Activated T-cell treated with anti-CD3 and anti-CD28 coated beads, Interleukin-2, amount 50 U/mL, for 1 hour (primary cell): ENCODE measurements at places on chromosomes 2 and 18.

DNA sequence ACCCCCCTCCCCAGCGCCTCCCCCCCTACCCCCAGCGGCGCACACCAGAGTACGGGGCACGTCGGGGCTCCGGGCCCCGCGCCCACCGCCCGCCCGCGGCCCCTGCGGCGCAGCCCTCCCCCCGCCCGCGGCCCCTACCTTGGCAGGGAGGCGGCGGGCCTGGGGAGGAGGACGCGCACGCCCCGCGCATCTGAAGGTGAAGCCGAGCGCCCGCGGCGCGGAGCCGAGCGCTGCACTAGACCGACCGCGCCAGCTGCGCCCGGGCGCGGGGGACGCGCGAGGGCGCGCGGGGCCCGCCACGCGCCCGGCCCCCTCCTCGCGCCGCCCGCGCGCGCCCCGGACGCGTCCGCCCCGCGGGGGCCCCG is at the start of gene ZNF516:
Gene ZNF516, minus strand, starts transcription at position 237 of the 365 bp plus-strand sequence. CDS start 52,188 bp downstream, outside the sequence.
- no peak for DNase-seq

DNA sequence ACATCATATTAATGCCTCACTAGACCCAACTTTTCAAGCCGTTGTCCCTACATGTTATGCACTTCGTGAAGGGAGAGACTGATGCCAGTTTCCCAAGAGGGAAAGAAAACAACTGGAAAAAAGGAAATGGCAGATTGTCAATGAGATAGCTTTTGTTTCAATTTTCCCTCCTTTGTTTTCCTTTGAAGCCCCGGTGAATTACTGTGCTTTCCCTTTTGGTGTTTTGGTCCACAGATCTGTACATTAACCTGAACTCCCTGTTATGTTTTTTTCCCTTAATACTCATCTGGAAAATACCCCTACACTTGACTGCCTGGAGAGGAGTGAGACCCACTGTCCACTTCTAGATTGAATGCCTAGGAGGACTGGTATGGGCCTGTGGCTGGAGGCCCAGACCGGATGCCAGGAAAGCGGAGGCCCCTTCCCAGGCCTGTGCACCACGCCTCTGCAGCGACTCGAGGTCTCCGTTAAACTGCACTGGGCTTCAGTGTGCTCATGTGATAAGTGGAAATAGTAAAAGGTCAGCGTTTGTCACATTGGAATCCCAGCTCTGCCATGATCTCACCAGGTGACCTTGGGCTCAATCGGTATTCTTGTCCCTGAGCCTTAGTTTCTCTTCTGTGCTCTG is 106.4 kb downstream of the GATA6 start:
- no peak for DNase-seq

DNA sequence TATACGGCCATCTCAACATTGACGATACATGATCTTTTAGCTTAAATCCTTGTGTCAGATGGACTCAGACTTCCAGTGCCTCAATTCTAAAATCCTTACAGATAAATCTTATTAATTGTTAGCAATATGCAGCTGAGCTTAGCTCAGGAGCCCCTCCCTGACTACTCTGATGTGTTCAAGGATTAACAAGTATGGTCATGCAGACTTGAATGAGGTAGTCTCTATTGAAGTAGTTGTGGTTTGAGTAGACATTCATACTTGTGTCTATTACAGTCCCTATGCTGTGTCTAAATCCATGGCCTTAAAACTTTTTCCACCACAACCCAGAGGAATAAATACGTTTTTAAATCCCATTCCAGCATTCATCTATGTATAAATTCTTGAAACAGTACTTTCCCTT is 119.5 kb downstream of the NUP35 start:
- no peak for DNase-seq

DNA sequence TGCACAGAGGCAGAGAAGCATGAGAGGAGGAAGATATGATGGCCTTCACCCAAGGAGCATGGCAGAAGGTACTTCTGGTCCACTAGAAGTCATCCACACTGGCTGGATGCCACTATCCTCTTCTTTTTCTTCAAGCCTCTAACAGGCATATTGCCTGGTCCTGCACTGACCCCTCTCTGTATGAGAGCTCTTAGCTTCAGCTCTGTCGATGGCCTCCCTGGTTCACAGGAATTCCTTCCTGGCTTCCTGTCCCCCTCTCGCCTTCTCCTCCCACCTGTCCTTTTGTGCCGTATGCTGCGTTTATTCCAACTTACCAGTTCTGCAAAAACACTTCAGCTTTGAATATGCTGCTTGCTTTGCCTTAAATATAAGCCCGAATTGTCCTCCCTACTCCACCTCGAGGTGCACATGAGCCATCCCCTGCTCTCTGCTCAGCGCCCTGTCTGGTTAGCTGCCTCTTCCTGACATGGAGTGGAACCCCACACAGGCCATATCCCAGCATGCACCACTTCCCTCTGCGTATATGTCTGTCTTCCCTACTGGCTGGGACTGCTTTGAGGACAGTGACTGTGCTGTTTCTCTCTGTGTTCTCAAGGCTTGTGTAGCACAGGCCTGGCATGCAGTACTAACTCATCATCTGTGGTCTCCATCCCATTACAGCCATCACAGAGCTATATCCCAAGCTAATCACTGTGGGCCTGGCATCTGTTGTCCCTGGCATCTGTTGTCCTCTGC is 474.9 kb downstream of the EIPR1 start:
- DNase-seq = no peak

GRCh38 chr2:239260546-239261327 is 140.1 kb downstream of the HDAC4 start:
- DNase-seq = no peak

- DNase-seq = no peak
Observed at GRCh38 chr2:127128445-127128904, 21.5 kb upstream of the BIN1 start.

- no peak for DNase-seq
Observed at GRCh38 chr2:4909346-4910009, 782.7 kb upstream of the SOX11 start.

DNA sequence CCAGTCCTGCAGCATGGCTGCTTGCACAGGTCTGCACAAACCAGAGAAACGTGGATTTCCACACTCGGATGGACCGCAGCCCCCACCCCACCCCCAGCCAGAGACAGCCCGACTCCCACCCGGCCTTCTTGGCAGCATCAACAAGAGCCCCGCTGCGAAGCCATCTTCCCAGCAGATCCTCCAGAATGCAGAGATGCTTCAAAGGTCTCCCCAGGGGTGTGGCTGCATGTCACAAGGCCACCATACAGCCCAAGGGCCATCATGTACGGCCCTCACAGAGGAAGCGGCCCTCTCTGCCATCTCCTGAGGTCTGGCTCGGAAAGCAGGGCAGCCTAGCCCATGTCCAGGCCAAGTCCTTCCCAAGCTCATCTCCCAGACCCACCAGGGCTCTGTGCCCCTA is 11.5 kb downstream of the DNMT3A start:
- DNase-seq = no peak

DNA sequence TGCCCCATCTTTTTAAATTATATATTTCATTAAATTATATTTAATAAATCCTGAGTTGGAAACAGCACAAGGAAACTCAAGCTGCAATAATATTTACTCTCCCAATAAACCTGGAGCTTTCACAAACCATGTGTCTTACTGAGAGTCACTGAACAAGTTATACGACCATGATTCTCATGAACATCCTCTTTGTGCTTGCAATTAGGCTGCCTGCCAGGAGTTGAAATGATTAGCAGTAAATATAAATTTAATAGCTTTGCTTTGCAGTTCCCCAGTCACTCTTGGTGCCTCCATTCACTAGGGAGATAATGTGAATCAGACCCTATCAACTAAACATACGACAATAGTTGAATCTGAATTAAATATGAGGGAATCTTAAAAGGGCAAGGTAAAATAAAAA is 905.1 kb downstream of the NRXN1 start:
- DNase-seq = no peak

- DNase-seq = peak; percentile 25
Observed at GRCh38 chr18:35756506-35757117, 175.1 kb downstream of the GALNT1 start.

- no peak for DNase-seq
Observed at GRCh38 chr2:120863146-120863545, 127.5 kb downstream of the GLI2 start.

DNA sequence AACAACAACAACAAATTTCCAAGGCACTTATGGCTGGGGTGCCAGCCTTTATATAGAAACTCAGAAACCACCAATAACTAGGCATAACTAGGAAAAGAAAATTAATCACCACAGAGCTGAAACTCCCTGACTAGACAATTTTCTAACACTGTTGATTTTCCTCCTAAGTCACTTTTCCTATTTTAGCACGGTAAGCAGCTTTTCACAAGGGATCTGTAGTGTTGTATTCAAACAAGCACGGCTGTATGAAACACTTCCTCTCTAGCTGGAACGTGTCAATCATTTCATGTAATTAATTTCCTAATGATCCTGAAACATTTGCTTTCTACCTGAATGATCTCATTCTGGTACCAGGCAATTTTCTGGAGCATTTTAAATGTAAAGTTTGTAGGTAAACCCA is 645.0 kb downstream of the IRS1 start:
- no peak for DNase-seq

DNA sequence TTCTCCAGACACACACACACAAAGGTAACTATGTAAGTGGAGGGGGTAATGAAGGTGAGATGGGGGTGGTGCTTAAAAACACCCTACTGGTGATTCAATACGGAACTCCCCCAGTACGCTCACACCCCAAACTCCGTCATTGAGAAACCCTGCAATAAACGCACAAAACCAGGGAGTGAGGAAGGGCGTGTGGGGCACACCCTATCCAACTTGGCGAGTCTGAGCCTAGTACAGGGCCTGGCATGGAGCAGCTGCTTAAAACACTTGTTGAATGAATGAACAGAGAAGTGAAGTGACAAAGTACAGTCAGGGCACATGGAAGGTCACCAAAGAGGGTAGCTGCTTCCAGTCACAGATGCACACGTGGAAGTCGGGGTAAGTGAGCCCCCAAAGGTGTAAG is 146.8 kb upstream of the SMAD2 start:
- DNase-seq = no peak

DNA sequence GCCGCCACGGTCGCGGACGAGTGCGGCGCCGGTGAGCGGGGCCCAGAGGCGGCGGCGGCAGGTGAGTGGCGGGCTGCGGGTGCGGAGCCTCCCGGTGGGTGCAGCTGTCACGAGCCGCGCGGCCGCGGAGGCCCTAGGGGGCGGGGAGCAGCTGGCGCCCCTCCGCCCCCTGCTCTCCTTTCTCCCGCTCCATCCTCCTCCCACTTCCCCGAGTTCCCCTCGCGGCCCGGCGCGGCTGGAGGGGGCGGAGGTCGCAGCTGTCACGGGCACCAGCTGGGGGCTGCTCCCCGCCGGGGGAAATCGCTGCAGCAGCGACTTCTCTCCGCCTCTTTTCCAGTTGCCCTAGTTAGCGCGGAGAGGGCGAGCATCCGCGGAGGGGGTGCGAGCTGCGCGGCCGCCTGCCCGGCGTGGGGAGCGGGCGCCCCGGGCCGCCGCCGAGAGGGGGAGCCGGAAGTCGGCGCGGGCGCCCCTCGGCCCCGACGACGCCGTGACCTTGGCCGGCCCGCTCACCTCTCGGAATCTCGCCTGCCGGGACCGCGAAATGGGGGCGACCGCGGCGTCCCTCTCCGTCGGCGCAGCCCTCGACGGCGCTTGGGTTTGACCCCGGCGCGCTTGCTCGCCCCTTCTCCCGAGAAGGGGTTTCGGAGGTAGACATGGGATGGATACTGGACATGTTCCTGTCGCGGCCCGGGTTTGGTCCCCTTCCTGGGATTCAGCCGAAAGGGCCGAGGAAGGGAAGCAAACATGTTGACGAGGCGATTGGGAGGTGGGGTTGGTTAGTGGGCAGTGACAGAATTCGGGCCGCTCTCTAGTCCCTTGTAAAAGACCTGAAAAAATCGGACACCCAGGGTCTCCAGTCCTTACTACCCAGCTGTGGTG is 727 bp downstream of the NCOA1 start:
- peak; percentile 74 for DNase-seq

DNA sequence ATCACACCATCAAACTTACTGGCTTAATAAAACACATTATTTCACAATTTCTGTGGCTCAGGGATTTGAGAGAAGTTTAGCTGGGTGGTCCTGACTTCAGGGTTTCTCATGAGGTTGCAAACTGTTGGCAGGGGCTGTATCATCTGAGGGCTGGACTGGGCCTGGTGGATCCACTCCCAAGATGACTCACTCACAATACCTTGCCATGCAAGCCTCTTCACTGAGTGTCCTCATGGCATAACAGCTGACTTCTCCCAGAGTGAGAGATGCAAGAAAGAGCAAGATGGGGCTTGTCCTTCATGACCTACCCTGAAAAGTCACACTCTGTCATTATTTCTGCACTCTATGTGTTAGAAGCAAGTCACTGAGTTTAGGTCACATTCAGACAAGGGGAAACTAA is 73.8 kb downstream of the AQP4 start:
- DNase-seq = no peak

- DNase-seq = no peak
Observed at GRCh38 chr18:11034884-11035283, 114.5 kb downstream of the PIEZO2 start.

DNA sequence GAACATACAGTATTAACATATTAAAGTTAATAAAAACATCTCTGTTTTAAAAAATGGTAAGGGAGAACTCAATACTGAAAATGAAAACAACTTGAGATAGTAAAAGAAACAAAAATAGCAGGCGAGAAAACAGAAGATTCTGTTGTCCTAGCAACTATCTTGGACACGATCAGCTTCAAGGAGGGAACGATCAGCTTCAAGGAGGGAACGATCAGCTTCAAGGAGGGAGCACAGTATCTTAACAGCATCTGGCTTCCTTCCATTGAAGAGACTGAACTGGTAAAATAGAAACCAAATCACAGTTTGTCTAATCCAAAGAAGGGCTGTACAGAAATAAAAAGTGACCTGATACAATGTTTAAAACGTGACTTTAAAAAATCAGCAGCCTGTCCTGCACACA is 51.8 kb downstream of the NDUFA10 start:
- no peak for DNase-seq

GRCh38 chr18:27007880-27008279 is 142.4 kb upstream of the AQP4 start:
- DNase-seq = no peak

GRCh38 chr2:26202981-26203490 is 30.1 kb downstream of the GAREM2 start:
- DNase-seq = no peak

- DNase-seq = peak; percentile 59
Observed at GRCh38 chr2:230602562-230603230, 109.9 kb upstream of the CAB39 start.

DNA sequence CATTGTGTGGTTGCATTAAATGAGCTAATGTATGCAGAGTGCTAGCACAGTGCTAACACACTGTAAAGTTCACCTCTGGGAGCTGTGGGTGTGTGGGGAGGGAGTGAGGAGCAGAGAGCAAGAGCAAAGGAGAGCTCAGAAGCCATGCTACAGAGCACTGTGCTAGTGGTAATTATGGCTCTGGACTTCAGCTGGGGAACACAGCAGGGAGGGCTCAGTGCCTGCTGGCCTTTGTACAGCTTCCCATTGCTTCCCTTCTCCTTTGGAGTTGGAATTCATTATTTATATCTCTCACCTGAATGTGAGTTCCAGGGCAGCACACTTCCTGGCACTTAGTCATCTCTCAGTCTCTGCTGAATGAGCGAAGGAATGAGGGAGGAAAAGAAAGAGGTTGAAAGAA is 2.5 kb upstream of the PLA2R1 start:
- DNase-seq = no peak

- no peak for DNase-seq
Observed at GRCh38 chr2:8849327-8849726, 11.9 kb upstream of the KIDINS220 start.
